ENCODE measurements at places on chromosomes 6 and 20. TPM values are rescaled to one million over a fixed set of nuclear protein-coding genes. Genes with fewer than 3 reads are reported as not detected.

The DNAAF9 gene
- total RNA-seq = 1.1 TPM

The JPH2 gene
- total RNA-seq = 0.12 TPM

The DEFB126 gene
- not detected for total RNA-seq

The BPIFA1 gene
- total RNA-seq = not detected

The WFDC2 gene
- total RNA-seq = not detected

The ADGRB3 gene
- not detected for total RNA-seq

The FAM217A gene
- not detected for total RNA-seq

The SAMD10 gene
- 16.7 TPM for total RNA-seq

The FLRT3 gene
- not detected for total RNA-seq

The TPX2 gene
- 111 TPM for total RNA-seq

The ELOVL2 gene
- not detected for total RNA-seq

The DEFB110 gene
- total RNA-seq = not detected

The PTGIS gene
- 0.04 TPM for total RNA-seq

The RTN4IP1 gene
- total RNA-seq = 10.9 TPM

Measured in activated naive CD8-positive, alpha-beta T cell treated with anti-CD3 and anti-CD28 coated beads for 36 hours (primary cell).